ENCODE measurements at places on chromosomes 7 and 10. TPM values are rescaled to one million over a fixed set of nuclear protein-coding genes. Genes with fewer than 3 reads are reported as not detected.

DNA sequence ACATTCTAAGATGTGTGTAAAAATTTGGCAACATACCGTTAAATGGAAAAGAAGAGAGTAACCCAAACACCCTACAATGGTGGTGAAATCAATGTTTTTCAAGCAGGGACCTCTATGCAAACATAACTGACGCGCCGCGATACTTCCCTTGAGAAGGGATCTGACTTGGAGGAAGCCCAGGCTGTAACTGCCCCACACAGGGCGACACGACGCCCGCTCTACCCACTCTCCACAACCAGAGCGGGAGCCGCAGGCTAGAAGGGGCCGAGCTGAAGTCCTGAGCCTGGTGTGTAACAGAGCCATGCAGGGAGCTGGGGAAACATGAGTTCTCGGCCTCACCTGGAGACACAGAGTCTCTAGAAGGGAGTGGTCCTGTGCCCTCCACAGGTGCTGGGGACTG lies 120.2 kb downstream of the FAM53B start:
- no peak overlapping the region for H3K4me3 ChIP-seq
- H3K36me3 ChIP-seq: peaks cover 11% of the 10 kb centered on the region

GRCh38 chr10:21516242-21517131 lies 9.0 kb downstream of the SKIDA1 start:
- H3K27ac ChIP-seq: peak overlapping the region; percentile 80
- peaks cover 71% of the 10 kb centered on the region for H3K27me3 ChIP-seq
- H3K36me3 ChIP-seq: no peaks in the 10 kb centered on the region
- H3K4me1 ChIP-seq: peaks cover 34% of the 10 kb centered on the region
- peak overlapping the region; percentile 76 for H3K4me3 ChIP-seq
- peak; percentile 88 for DNase-seq

DNA sequence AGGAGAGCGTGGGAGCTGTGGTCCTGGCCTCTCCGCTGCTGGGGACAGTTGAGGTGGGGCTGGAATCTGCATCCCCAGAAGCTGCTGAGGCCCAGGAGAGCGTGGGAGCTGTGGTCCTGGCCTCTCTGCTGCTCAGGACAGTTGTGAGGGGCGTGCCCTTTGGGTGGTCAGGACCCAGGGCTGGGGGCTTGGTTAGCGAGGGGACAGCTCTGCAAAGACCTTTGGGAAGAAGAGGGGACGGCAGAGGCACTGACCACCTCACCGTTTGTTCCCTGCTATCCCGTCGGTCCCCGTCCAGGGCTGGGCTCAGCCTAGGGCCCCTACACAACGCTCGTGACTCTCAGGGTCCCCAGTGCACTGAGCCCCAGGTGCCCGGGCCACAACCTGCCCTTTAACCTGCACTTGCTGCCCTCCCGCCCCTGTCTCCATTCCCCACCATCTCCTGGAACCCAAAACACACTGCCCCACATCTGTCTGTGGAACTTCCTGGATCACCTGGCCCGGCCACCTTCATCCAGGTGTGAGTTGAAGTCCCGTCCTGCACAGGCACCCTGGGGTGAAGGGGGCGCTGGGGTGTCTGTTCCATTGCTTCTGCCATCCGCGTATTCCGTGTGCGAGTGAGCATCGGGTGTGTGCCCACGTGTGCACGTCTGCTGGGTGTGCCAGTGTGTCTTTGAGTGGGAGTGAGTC lies 14.1 kb downstream of the FOXL3 start:
- H3K4me1 ChIP-seq: no peaks in the 10 kb centered on the region
- H3K27me3 ChIP-seq: peaks cover 4% of the 10 kb centered on the region
- H3K4me3 ChIP-seq: no peak overlapping the region
- H3K36me3 ChIP-seq: no peaks in the 10 kb centered on the region
- no peak overlapping the region for H3K27ac ChIP-seq

DNA sequence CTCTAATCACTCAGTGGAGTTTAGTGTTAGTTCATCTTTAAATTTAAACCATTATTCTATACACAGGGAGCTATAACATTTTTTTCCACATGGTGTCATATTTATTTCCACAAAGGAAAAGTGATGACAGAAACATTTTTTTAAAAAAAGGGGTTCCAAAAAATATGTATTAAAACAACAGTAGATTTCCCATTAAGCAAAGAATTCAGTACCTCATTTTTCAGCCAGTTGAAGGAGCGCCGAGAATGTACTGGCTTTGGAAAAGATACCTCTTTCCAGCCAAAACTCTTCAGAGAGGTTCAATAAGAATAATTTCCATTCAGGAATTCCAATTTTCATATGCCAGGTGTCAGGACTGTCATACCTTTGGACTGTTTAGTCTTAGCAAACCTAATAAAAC lies 250.5 kb upstream of the MEOX2 start:
- H3K27me3 ChIP-seq: no peaks in the 10 kb centered on the region
- no peak overlapping the region for H3K4me3 ChIP-seq
- H3K27ac ChIP-seq: no peak overlapping the region
- no peak for DNase-seq

DNA sequence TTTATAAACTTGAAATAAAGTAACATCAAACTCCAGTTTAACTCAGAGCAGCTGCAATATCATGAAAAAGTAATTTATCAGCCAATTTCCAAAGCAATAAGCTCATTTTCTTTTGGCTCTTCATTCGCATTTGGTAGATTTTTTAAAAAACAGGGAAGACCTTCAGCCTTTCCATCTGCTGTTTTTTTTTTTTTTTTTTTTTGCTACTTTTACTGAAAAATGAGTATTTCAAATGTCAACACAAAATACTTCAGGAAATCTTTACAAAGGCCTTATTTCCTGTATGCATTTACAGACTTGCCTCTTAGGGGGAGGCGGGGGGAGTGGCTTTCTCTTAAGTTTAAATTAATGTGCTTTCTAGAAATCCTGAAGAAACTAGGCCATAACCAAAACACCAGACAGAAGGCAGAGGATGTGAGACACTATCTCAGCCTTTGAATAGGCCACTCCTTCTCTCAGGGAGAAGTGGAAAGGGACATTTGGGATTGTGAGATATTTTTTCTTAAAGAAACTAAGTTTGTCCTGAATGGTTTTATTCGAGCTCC lies 91.8 kb downstream of the COL28A1 start:
- no peak overlapping the region for H3K4me3 ChIP-seq
- H3K27me3 ChIP-seq: no peaks in the 10 kb centered on the region
- H3K36me3 ChIP-seq: no peaks in the 10 kb centered on the region
- H3K4me1 ChIP-seq: no peaks in the 10 kb centered on the region
- DNase-seq: peak; percentile 35
- no peak overlapping the region for H3K27ac ChIP-seq

HOXA5 gene
- total RNA-seq: 8.5 TPM

DNA sequence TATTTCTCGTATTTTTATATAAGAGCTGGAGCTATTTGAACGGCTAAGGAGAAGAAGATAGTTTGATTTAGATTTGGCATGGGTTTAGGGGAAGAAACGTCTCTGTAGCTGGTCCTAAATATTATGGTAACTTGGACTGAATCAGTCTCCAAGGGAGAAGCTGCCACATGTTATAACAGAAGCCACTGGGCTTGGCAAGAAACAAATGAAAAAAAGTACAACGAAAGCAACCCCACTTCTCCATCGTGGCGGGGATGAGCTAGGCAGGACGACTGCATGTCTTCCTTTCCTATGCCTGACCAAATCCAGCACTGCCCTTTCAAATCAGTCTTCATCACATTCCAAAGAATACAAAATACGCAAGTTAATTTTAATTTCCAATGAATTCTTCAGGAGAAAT lies 196.7 kb upstream of the KLF14 start:
- H3K27ac ChIP-seq: peak overlapping the region; percentile 53
- H3K36me3 ChIP-seq: peaks cover 4% of the 10 kb centered on the region
- DNase-seq: no peak
- no peaks in the 10 kb centered on the region for H3K27me3 ChIP-seq
- peaks cover 5% of the 10 kb centered on the region for H3K4me1 ChIP-seq

GPRIN2 gene
- total RNA-seq: 15.2 TPM

DOCK4 gene
- 22.6 TPM for total RNA-seq

VIM gene
- total RNA-seq: 723 TPM

CRYGN gene
- not detected for total RNA-seq

- H3K27ac ChIP-seq: no peak overlapping the region
- no peaks in the 10 kb centered on the region for H3K36me3 ChIP-seq
- H3K4me3 ChIP-seq: no peak overlapping the region
- no peaks in the 10 kb centered on the region for H3K27me3 ChIP-seq
- DNase-seq: no peak
- no peaks in the 10 kb centered on the region for H3K4me1 ChIP-seq
These were observed 185.0 kb downstream of the STK31 start for GRCh38 chr7:23894892-23895569.

- peak; percentile 31 for DNase-seq
- no peaks in the 10 kb centered on the region for H3K36me3 ChIP-seq
- no peaks in the 10 kb centered on the region for H3K27me3 ChIP-seq
- H3K4me1 ChIP-seq: peaks cover 63% of the 10 kb centered on the region
- H3K27ac ChIP-seq: peak overlapping the region; percentile 82
These were observed 93.6 kb upstream of the COL1A2 start for GRCh38 chr7:94301024-94301586.

DNA sequence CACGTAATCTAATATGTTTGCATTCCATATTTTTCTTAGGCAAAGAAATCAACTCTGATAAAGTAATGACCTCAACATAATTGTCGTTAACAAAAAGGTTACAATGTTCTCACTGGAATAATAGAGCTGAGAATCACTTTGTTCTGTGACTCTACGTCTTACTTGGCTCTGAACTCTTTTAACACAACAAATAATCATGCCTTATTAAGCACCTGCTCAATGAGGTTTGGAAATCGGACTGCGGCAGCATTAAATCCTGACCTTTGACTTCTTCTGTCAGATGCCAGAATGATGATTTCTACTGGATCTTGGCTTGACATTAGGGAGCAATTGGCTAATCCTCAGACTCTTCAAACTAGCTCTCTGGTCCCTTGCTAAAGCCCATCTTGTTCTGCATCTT lies 233.6 kb downstream of the SEMA3D start:
- no peaks in the 10 kb centered on the region for H3K27me3 ChIP-seq
- H3K4me1 ChIP-seq: no peaks in the 10 kb centered on the region
- H3K4me3 ChIP-seq: no peak overlapping the region
- no peak overlapping the region for H3K27ac ChIP-seq
- peak; percentile 13 for DNase-seq
- H3K36me3 ChIP-seq: no peaks in the 10 kb centered on the region

COL13A1 gene
- 6.7 TPM for total RNA-seq

GRCh38 chr7:32155712-32156111 lies 85.5 kb upstream of the PDE1C start:
- H3K36me3 ChIP-seq: no peaks in the 10 kb centered on the region
- H3K27me3 ChIP-seq: no peaks in the 10 kb centered on the region
- no peaks in the 10 kb centered on the region for H3K4me1 ChIP-seq

DNA sequence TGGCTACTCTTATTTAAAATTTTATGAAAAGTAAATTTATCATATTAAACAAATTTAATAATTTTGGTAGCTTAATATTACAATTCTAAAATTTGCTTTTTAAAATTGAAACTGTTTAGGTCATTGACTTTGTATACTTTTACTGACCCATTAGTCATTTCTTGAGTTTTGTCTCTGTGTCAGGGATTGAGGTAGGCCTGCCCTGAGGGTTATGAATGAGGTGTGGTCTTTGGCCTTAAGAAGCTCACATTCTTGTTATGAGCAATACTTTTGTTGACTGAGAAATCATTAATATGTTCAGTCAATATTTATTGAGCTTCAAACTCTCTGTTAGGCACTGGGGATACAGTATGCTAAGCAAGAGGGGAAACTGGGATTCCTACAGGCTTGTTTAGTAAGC lies 47.0 kb upstream of the RPA3 start:
- H3K4me1 ChIP-seq: peaks cover 18% of the 10 kb centered on the region
- no peak for DNase-seq
- H3K36me3 ChIP-seq: no peaks in the 10 kb centered on the region

GDF2 gene
- total RNA-seq: not detected

- no peak overlapping the region for H3K4me3 ChIP-seq
- no peak overlapping the region for H3K27ac ChIP-seq
- H3K27me3 ChIP-seq: no peaks in the 10 kb centered on the region
- no peaks in the 10 kb centered on the region for H3K4me1 ChIP-seq
- H3K36me3 ChIP-seq: no peaks in the 10 kb centered on the region
- DNase-seq: no peak
These were observed 144.1 kb downstream of the TMEM178B start for GRCh38 chr7:141217938-141218337.

DNA sequence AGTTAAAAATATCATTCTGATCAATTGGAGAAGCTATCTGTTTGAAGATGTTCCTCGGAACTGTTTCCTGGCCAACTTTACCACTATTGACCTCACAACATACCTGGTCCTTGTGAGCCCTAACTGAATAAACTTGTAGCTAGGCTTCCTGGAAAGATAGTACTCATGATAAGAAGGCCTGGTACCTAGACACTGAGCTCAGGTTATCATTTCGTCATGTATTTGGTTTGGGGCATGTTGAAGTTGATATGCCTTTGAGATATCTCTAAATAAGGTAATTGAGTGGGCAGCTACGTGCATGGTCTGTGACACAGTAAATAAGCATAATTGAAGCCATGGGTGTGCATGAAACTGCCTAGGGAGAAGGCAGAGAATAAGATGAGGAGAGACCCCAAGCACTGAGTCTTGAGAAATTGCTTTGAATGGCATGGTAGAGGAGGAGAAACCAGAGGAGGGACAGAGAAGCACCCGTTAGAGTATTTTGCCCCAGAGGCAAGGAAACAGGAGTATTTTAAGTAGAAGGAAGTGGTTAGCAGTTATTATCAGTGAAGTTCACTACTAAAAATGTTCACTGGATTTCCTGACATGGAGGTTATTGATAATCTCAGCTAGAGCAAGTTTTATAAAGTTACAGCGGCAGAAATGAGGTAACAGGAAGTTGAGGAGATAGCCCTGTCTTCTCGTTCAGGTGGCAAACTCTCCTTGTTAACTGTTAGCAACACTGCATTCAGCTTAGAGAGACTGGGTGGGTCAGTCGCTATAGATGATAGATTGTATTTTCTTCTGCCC lies 55.6 kb downstream of the CC2D2B start:
- DNase-seq: no peak
- H3K27ac ChIP-seq: no peak overlapping the region
- H3K36me3 ChIP-seq: no peaks in the 10 kb centered on the region
- H3K4me1 ChIP-seq: no peaks in the 10 kb centered on the region

DNA sequence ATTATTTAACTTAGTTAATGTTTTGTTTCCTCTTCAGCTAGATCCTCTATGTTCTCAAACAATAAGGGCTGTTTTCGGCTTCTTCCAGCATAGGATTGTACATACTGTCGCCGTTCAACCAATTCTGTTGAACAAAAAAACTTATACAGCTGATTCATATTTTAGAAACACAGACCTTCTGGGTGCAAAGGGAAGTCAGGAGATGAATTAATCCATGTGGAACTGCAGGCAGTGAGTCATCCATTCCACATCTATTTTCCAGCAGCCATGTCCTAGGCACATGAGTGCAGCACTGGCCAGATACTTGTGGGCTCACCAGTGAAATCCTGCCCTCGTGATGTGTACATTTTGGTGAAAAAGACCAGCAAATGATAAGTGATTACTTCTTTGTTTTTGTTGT lies 163.2 kb downstream of the JAZF1 start:
- H3K4me1 ChIP-seq: peaks cover 6% of the 10 kb centered on the region
- H3K4me3 ChIP-seq: no peak overlapping the region
- H3K27ac ChIP-seq: no peak overlapping the region
